Lower leg skin (tissue), 4 donors: ENCODE measurements at places on chromosomes 6 and 20. TPM values are rescaled to one million over a fixed set of nuclear protein-coding genes. Genes with fewer than 3 reads are reported as not detected.

The PRRT1 gene
- total RNA-seq: 0.69 TPM

The IBTK gene
- total RNA-seq: 12.9 TPM

The CCDC170 gene
- total RNA-seq: 0.22 TPM

The PRKN gene
- 7.7 TPM for total RNA-seq

The TRAPPC3L gene
- total RNA-seq: not detected

The PARD6B gene
- total RNA-seq: 10.7 TPM

The BPI gene
- not detected for total RNA-seq

The MCCD1 gene
- not detected for total RNA-seq

The MUC21 gene
- not detected for total RNA-seq

The COL19A1 gene
- not detected for total RNA-seq

The ADAM33 gene
- 8.0 TPM for total RNA-seq

The TPBG gene
- total RNA-seq: 31.2 TPM

The PLCB4 gene
- 8.3 TPM for total RNA-seq

The BEND6 gene
- total RNA-seq: 0.58 TPM

The RANBP9 gene
- 54.5 TPM for total RNA-seq

The MBOAT1 gene
- total RNA-seq: 8.2 TPM

- DNase-seq: no peak
These were observed 122.8 kb upstream of the BEND3 start for GRCh38 chr6:107237992-107238660.

- DNase-seq: no peak
These were observed 227.1 kb downstream of the RFPL4B start for GRCh38 chr6:112574190-112574589.

- no peak for DNase-seq
These were observed 9.0 kb upstream of the BTN3A1 start for GRCh38 chr6:26392932-26393636.

GRCh38 chr6:90025523-90026061 is 131.3 kb downstream of the GJA10 start:
- no peak for DNase-seq

GRCh38 chr6:44489910-44490604 is 102.6 kb downstream of the CDC5L start:
- DNase-seq: no peak

DNA sequence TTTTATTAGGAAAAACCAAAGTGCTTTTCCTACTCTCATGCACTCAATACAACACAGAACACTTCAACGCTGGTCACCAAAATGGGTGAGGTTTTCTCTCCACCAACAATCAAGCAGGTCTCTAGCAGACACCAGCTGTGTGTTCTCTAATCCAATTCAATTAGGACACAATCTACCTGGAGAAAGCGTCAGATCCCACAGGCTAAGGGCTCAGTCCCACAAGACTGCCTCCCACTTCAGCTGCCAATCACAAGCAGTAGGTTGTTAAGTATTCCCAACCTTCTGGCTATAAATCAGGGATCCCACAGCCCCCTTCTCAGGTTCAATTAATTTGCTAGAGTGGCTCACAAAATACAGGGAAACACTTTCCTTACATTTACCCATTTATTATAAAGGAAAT is 47.7 kb downstream of the STMND1 start:
- DNase-seq: no peak

- DNase-seq: no peak
These were observed 28.7 kb upstream of the PI16 start for GRCh38 chr6:36925809-36926208.

DNA sequence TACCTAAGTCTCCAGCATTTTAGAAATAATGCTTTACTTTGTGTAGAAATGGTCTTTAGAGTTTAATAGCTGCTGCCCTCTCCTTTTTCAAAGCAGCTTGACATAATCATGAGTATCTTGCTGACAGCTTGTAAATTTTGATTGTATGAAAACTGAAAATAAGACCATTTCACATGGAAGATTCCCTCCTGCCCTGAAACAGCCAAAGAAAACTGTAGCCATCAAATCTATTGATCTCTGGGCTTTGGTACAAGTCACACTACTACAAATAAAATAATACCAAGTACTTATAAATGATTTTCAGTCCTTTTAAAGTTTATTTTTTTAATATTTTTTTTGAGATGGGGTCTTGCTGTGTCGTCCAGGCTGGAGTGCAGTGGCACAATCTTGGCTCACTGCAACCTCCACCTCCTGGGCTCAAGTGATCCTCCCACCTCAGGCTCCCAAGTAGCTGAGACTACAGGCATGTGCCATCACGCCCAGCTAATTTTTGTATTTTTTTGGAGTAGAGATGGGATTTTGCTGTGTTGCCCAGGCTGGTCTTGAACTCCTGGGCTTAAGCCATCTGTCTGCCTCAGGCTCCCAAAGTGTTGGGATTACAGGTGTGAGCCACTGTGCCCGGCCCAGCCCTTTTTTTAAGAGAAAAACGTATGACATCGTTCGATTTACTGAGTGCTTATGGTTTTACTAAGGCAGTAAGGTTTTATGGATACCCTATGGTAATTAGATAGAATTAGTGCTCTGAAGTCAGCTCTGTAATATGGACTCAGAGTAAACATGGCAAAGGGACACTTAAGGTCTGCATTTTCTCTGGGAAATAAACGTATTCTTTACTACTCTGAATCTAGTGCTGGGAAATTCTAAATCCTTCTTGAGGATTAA is 7.0 kb downstream of the PTPN1 start:
- DNase-seq: no peak

- DNase-seq: no peak
These were observed 79.7 kb downstream of the EDN1 start for GRCh38 chr6:12369781-12370262.

GRCh38 chr20:43751167-43752050 is 24.6 kb upstream of the GTSF1L start:
- DNase-seq: no peak

DNA sequence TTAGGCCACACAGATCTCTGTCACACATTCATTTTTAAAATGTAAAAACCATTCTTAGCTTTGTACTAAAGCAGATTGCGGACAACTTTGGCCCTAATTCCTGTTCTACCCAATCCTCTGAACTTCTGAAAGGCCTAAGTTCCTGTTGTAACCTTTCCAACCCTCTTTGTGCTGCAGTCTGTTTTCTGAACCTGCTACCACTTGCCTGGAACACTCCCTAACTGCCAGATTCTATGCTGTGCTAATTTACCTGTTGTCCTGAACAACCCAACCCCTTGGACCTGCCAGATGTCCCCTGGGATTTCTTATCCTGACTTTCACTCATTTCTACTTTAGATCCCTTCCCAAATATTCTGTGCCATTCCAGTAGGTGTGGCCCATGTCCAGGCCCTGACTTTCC is 398.7 kb downstream of the ZFAND3 start:
- DNase-seq: no peak

GRCh38 chr6:12171717-12172116 is 118.4 kb upstream of the EDN1 start:
- no peak for DNase-seq

GRCh38 chr6:161351858-161352257 is 78.0 kb upstream of the AGPAT4 start:
- DNase-seq: no peak

GRCh38 chr20:57440678-57441509 is 49.7 kb downstream of the RBM38 start:
- DNase-seq: peak; percentile 35

GRCh38 chr6:164928057-164928727 is 381.2 kb downstream of the C6orf118 start:
- no peak for DNase-seq

GRCh38 chr6:145784683-145785082 is 29.9 kb downstream of the FBXO30 start:
- no peak for DNase-seq

DNA sequence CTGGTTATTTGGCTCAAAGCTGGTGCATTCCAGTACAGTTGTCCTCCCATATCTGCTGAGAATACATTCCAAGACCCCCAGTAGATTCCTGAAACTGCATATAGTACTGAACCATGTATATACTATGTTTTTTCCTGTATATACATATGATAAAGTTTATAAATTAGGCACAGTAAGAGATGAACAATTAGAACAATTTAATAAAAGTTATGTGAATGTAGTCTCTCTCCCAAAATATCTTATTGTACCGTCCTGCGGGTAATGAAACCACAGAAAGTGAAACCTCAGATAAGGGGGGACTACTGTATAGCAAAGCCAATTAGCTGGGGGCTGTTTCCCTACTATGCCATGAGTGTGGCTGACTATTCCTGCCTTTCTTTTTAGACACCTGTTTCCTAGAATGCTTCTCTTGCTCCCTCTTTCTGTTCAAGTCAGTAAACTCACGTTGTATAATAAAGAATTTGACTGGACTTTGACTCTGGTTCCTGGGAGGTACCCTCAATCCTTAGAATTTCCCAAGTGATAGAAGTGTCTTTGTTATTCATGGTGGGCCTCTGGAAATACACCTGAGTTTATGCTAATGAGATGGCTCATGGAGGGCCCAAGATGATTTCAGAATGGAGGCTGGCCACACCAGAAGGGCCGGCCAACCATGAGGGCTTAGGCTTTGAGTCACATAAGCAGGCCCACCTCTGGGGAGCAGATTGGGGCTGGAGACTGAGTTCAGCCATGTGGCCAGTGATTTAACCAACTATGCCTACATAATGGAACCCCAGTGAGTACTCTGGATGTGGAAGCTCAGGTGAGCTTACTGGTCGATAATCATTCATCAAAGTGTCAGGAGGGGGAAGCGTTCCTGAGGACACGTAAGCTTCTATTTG is 689 bp upstream of the BLOC1S5 start:
- no peak for DNase-seq

- DNase-seq: no peak
These were observed 57.9 kb downstream of the FHL5 start for GRCh38 chr6:96620851-96621250.

- DNase-seq: no peak
These were observed 31.1 kb upstream of the STXBP5 start for GRCh38 chr6:147173140-147173539.
